ENCODE measurements at places on chromosomes 3 and 15. TPM values are rescaled to one million over a fixed set of nuclear protein-coding genes. Genes with fewer than 3 reads are reported as not detected.
A peak's percentile ranks its signal among the peaks of the same experiment; 100 is the strongest.

The LRRIQ4 gene
- not detected for total RNA-seq

The BLM gene
- 0.47 TPM for total RNA-seq

DNA sequence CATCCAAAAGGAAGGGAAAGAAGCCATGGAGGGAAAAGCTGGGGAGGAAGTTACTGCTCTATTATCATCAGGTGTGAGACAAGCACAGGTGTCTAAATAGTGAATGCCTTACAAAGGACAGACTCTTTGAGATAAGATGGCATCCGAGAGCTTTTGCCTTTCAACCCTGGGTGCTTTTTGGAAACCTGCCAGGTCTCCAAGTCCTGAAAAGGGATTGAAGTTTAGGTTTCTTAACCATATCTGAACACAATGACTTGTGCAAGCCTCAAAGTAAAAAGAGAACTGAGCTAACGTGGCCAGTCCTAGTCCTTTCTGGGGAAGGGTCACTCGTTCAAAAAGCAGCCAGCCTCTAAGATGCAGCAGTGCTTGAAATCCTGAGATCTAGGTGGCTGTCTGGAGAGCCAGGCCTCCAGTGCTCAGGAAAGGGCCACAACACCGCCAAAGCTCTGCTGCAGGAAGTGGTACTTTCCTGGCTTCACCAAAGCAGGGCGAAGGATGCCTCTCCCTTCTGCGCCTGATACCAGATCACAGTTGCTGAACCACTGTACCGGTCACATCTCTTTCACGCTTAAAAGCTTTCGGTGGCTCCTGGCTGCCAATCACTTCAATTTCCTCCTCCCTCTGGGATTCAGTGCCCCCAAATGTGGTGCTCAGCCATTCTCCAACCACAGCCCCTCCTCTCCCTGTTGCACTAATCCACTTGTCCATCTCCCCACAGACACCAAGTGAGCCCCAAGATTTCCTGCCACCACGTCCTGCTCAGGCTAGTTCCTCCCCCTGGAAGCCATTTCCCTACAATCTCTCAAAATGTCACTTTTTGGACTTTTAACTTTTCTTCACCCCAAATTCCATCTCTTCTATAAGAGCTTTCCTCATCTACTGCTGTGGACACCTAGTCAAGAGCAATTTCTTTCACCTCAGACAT is 104.1 kb upstream of the LPP start:
- DNase-seq = no peak
- H3K27me3 ChIP-seq = no peaks in the 10 kb centered on the region
- H3K27ac ChIP-seq = no peak overlapping the region
- H3K4me3 ChIP-seq = no peak overlapping the region

- H3K27me3 ChIP-seq = no peaks in the 10 kb centered on the region
- H3K4me1 ChIP-seq = no peaks in the 10 kb centered on the region
- DNase-seq = no peak
- no peaks in the 10 kb centered on the region for H3K36me3 ChIP-seq
- H3K27ac ChIP-seq = no peak overlapping the region
These were observed 412.9 kb downstream of the VGLL3 start for GRCh38 chr3:86578071-86578470.

- H3K36me3 ChIP-seq = no peaks in the 10 kb centered on the region
- H3K27ac ChIP-seq = peak overlapping the region; percentile 97
- no peak for DNase-seq
- no peaks in the 10 kb centered on the region for H3K27me3 ChIP-seq
- peaks cover 39% of the 10 kb centered on the region for H3K4me1 ChIP-seq
These were observed 674 bp downstream of the SERP1 start for GRCh38 chr3:150545419-150546225.

The SAMD7 gene
- total RNA-seq = not detected

The C3orf49 gene
- total RNA-seq = not detected

DNA sequence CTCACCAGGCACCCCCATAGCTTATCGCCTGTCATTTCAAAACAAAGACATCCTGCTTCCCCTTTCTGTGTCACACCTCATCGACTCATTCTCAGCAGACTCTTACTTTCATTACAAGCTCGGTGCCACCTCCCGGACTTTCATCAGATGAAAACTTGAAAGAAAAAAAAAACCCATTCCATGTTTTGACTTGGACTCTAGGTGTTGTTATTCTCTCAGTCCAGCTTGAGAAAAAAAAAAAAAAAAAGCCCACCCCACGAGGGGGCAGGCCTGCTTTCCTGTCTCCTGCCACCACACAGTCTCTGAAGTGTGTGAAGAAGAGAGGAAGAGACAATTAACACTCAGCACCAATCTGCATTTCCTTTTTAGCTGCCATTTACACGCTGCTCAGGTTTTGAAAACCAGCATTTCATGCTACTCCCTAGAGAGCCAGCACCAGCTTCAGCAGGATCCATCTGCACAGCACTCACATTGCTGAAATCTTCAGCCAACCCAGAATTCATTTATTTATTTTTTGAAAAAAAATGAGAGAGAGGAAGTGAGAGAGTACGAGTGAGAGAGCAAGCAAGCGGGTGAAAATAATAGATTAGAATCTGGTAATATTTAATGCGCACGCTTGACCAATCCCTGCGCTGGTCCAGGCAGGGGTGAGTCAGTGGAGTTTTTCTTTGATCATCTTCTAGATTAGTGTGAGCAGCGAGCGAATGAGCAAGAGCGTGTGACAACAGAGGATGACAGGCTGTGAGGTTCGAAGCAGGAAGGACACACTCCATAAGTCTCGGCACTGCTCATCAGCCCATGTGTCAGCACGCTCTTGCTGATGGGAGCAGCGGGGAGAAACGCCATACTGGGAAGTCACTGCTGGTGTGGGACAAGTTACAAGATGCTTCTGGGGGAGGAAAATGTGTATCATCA is 23.5 kb downstream of the ZNF80 start:
- H3K4me3 ChIP-seq = peak overlapping the region; percentile 29
- H3K36me3 ChIP-seq = no peaks in the 10 kb centered on the region
- H3K4me1 ChIP-seq = no peaks in the 10 kb centered on the region
- H3K27ac ChIP-seq = no peak overlapping the region

DNA sequence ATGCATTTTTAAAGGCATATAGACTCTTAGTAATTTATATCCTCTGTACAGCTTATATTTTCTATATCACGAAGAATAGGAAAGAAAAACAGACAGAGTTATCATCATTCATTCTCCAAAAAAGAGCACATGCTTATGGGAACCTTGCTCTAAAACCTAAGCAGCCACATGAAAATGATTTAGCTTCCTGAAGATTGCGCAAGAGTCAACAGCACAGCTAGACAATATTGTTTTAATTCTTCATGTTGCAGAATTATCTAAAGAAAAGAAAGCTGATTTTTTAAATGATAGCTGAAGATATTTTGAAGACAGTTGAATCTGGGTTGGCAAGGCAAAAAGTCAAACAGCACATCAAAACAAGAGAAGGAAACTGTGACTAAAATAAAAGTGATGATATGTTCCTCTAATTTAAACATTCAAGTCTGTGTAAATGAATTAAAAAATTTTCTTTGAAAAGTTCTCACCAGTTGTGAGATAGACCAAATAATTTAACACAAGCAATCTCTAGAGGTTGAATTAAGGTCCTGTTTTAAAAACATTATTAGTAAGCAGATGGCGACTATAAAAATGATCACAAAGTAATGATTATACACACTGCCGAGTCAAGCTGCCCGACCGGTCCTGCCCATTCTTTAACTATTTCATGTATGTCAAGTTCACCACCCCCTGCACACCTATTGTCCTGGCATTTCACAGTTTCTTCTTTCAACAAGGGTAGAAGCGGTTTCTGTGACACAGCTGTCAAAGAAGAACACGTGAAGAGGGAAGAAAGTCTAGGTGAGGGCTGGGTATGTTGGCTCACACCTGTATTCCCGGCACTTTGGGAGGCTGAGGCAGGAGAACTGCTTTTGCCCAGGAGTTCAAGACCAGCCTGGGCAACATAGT is 74.2 kb upstream of the BHLHE40 start:
- no peak overlapping the region for H3K4me3 ChIP-seq
- DNase-seq = no peak
- H3K27ac ChIP-seq = no peak overlapping the region
- H3K4me1 ChIP-seq = no peaks in the 10 kb centered on the region
- H3K36me3 ChIP-seq = no peaks in the 10 kb centered on the region

The KLHL24 gene
- 77.8 TPM for total RNA-seq

The KNG1 gene
- not detected for total RNA-seq

- peak overlapping the region; percentile 85 for H3K27ac ChIP-seq
- H3K4me1 ChIP-seq = peaks cover 36% of the 10 kb centered on the region
- DNase-seq = no peak
- no peaks in the 10 kb centered on the region for H3K36me3 ChIP-seq
These were observed 228.8 kb upstream of the BHLHE40 start for GRCh38 chr3:4750306-4750968.

- H3K27me3 ChIP-seq = no peaks in the 10 kb centered on the region
- H3K27ac ChIP-seq = no peak overlapping the region
- no peaks in the 10 kb centered on the region for H3K36me3 ChIP-seq
- peaks cover 2% of the 10 kb centered on the region for H3K4me1 ChIP-seq
- DNase-seq = no peak
These were observed 5.6 kb downstream of the MYO1E start for GRCh38 chr15:59367022-59367451.

The MORC1 gene
- total RNA-seq = not detected

DNA sequence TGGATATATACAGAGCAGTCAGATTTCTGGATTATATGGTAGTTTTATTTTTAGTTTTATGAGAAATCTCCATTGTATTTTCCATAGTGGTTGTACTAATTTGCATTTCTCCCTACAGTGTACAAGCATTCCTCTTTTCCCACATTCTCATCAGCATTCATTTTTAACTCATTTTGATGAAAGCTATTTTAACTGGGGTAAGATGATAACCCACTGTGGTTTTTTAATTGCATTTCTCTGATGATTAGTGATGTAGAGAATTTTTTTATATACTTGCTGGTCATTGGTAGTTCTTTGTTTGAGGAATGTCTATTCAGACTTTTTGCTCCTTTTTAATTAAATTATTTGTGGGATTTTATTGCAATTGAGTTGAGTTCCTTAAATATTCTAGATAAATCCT is 903.6 kb downstream of the DIPK2A start:
- no peak for DNase-seq
- H3K4me3 ChIP-seq = no peak overlapping the region
- H3K27ac ChIP-seq = no peak overlapping the region
- no peaks in the 10 kb centered on the region for H3K4me1 ChIP-seq

GRCh38 chr15:68552773-68553172 is 26.0 kb upstream of the CORO2B start:
- H3K4me3 ChIP-seq = no peak overlapping the region
- H3K27ac ChIP-seq = no peak overlapping the region
- peaks cover 5% of the 10 kb centered on the region for H3K27me3 ChIP-seq
- no peaks in the 10 kb centered on the region for H3K36me3 ChIP-seq
- DNase-seq = no peak

- H3K27ac ChIP-seq = no peak overlapping the region
- H3K4me1 ChIP-seq = peaks cover 7% of the 10 kb centered on the region
- peak; percentile 64 for DNase-seq
- no peak overlapping the region for H3K4me3 ChIP-seq
- H3K36me3 ChIP-seq = no peaks in the 10 kb centered on the region
These were observed 8.1 kb downstream of the SPATA12 start for GRCh38 chr3:57068437-57069089.

- no peaks in the 10 kb centered on the region for H3K36me3 ChIP-seq
- DNase-seq = no peak
- H3K4me1 ChIP-seq = no peaks in the 10 kb centered on the region
These were observed 191.8 kb downstream of the CGGBP1 start for GRCh38 chr3:87867001-87867400.

DNA sequence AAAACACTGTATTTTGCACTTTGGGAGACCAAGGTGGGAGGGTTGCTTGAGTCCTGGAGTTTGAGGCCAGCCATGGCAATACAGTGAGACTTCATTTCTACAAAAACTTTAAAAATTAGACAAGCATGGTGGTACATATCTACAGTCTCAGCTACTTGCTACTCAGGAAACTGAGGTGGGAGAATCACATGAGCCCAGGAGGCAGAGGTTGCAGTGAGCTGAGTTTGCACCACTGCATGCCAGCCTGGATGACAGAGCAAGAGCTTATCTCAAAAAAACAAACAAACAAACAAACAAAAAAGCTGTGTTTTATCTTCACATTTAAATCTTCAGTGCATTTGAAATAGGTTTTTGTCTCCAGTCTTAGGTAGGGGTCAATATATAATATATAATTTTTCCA is 4.8 kb upstream of the SLC9C1 start:
- H3K27ac ChIP-seq = no peak overlapping the region
- no peaks in the 10 kb centered on the region for H3K27me3 ChIP-seq
- H3K4me3 ChIP-seq = no peak overlapping the region
- DNase-seq = no peak
- H3K36me3 ChIP-seq = no peaks in the 10 kb centered on the region

- no peaks in the 10 kb centered on the region for H3K27me3 ChIP-seq
- H3K4me3 ChIP-seq = no peak overlapping the region
- no peaks in the 10 kb centered on the region for H3K4me1 ChIP-seq
- no peak overlapping the region for H3K27ac ChIP-seq
- no peaks in the 10 kb centered on the region for H3K36me3 ChIP-seq
These were observed 123.0 kb upstream of the STAC start for GRCh38 chr3:36257158-36257852.

DNA sequence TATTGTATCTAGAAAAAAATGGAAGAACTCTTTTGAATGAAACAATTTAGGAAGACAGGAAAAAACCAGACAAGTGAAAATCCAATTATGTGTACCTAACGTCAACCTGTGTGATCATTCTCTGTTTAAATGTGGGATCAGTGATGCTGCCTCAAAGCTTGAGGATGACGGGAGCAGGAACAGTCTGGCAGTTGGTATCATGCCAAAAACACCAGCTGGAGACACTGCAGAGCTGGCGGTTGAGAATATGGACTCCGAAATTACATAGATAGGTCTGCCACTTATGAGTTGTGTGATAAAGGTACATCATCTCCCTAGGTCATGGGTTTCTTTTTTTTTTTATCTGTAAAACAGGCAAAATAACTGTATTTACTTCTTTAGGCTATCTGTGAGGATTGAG is 480.5 kb downstream of the CNTN4 start:
- DNase-seq = no peak
- H3K27me3 ChIP-seq = no peaks in the 10 kb centered on the region
- no peak overlapping the region for H3K27ac ChIP-seq
- no peaks in the 10 kb centered on the region for H3K4me1 ChIP-seq
